ENCODE measurements at places on chromosomes 5 and 9.
A peak's percentile ranks its signal among the peaks of the same experiment; 100 is the strongest.

DNA sequence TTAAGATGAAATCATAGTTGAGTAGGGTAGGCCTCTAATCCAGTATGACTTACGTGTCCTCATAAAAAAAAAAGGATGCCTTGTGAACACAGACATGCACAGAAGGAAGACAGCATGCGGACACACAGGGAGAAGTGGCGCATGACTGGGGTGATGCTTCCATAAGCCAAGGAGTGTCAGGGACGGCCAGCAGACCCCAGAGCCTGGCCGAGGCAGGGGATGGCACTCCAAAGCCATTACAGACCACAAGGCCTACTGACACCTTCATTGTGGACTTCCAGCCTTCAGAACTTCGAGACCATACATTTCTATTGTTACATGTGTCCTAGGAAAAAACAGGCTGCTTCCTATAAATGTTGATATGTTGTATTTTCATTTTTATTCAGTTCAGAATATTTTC lies 19.9 kb downstream of the EHMT1 start:
- no peak for DNase-seq

GRCh38 chr9:110370315-110370714 lies 32.7 kb upstream of the TXNDC8 start:
- no peak for DNase-seq

- no peak for DNase-seq
Observed at GRCh38 chr5:1886846-1887587, 4.3 kb upstream of the IRX4 start.

DNA sequence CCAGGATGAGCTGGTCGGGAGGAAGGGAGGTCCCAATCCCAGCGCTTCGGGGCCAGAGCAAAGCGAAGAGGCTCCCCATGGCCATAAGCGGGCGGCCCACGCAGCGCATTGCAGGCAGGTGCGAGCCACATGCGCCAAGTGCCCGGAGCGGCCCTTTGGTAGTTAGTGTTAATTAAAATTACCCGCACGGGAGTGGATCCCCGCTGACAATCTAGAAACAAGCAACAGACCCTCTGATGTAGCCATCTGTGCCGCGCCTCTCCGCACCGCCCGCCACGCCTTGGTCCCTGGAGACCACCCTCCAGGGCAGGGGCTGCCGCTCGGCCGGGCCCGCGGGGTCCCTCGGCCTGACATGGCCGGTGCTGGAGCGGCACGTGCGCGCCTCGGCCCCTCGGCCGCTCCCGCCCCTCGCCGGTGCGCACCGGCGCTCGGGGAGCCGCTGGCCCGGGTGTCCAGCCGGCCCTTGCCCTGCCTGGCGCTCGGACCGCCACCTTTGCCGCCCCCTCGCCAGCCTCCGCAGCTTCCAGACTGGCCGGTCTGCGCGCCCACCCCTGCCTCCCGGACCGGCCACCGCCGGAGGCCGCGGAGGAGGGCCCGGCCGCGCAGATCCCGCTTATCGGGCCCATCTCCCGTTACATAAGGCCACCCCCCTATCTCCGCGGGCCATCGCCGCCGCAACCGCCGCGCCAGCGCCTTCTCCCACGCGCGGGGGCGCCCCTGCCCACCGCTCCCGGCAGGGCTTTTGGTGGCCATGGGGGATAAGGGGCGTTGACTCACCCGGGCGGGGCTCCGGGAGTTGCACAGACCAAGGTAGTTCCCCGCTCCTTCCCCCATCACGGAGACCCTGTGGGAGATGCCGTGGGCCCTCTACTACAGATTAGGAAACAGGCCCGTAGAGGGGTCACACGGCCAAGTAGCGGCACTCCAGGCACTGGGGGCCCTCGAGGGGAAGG lies 1.9 kb upstream of the IL13 start:
- DNase-seq, result no peak

- DNase-seq, result no peak
Observed at GRCh38 chr5:165035520-165035919, 1530.1 kb downstream of the MAT2B start.

- DNase-seq, result no peak
Observed at GRCh38 chr5:173715607-173716006, 99.2 kb upstream of the BOD1 start.

DNA sequence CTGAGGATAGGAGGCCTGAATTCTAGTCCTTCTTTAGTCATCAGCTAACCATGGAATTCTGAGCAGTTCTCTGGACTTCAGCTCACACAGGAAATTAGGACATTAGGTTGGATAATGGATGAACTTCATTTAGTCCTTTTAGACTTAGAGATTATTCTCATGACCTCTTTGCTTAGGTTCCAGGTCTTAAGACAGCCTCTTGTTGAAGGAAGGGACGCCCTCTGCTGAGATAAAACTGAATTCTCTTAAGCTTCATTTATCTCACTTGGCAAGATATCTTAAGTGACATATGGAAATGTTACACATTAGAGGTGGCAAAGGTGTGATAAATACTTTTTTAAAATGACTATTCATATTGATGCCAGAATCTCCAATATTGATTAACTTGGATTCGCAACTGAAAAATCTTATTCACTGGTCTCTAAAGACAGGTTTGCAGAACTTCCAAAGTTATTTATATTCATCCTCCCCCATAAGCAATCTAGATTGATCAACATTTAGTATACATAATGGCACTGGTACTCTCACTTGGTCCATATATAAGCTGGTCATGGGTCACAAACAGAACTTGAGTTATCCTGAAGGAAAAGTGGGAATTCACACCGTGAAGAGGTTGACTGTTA lies 16.9 kb upstream of the ZNF366 start:
- no peak for DNase-seq

- DNase-seq, result no peak
Observed at GRCh38 chr5:143488381-143488780, 84.9 kb upstream of the NR3C1 start.

GRCh38 chr9:135531096-135531495 lies 9.9 kb downstream of the LCN1 start:
- DNase-seq, result no peak

DNA sequence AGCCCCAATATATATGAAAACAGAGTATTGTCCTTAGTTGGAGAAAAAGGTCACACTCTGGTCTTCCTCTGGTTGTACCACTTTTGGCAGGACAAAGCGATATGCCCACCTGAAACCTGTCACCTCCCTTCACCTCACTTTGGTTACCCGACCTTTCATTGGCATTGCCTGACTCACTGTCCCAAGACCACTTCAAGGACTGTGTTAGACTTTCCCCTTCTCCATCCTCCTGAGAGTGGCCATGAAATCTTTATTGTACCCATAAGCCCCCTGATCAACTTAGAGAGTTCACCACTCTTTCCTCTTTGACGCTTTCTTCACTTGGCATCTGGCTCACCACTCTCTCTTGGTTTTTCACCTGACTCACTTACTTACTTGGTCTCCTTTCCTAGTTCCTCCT lies 32.4 kb upstream of the AP3B1 start:
- DNase-seq, result no peak

DNA sequence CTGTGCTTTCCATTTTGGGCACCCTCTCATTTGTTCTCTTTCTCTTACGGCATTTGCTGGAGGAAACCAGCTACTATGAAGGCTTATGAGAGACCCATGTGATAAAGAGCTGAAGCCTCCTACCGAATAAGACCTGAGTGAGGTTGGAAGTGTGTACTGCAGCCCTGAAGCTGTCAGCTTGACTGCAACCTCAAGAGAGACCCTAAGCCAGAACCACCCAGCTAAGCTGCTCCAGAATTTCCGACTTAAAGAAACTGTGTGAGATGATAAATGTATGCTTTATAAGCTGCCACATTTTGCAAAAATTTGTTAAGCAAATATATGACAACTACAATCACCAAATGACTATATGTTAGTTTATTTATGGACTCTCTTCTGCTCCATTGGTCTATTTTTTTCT lies 151.7 kb upstream of the PTPRD start:
- no peak for DNase-seq

GRCh38 chr5:80152778-80153177 lies 103.1 kb downstream of the SERINC5 start:
- no peak for DNase-seq

GRCh38 chr5:3622961-3623360 lies 27.3 kb downstream of the IRX1 start:
- no peak for DNase-seq

GRCh38 chr5:107538331-107538730 lies 132.4 kb downstream of the EFNA5 start:
- no peak for DNase-seq

DNA sequence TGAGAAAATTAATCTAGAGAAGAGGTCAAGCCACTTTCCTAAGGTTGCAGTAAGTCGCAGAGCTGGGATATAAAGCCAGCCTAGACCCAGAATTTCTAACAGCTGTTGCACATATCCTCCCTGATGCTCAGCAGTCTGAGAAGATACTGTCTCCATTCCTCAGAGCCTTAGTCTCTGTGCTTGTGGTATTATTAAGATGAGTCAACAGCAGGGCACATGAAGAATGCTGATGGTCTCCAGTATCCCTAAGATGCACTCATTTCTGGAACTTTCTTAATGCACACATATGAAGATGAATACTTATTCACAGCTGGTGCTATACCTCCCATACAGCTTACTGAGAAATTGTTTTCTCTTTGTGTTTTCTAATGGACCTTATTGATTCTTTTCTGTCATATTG lies 32.5 kb downstream of the SGCD start:
- DNase-seq, result no peak

GRCh38 chr5:66821688-66822429 lies 225.7 kb downstream of the MAST4 start:
- no peak for DNase-seq

GRCh38 chr9:133733796-133734533 lies 4.2 kb downstream of the SARDH start:
- DNase-seq, result no peak

- no peak for DNase-seq
Observed at GRCh38 chr5:141042555-141042954, 8.6 kb upstream of the PCDHB1 start.

GRCh38 chr9:27090711-27091110 lies 18.3 kb upstream of the TEK start:
- DNase-seq, result no peak

GRCh38 chr9:68648971-68649370 lies 56.1 kb upstream of the PIP5K1B start:
- DNase-seq, result no peak

DNA sequence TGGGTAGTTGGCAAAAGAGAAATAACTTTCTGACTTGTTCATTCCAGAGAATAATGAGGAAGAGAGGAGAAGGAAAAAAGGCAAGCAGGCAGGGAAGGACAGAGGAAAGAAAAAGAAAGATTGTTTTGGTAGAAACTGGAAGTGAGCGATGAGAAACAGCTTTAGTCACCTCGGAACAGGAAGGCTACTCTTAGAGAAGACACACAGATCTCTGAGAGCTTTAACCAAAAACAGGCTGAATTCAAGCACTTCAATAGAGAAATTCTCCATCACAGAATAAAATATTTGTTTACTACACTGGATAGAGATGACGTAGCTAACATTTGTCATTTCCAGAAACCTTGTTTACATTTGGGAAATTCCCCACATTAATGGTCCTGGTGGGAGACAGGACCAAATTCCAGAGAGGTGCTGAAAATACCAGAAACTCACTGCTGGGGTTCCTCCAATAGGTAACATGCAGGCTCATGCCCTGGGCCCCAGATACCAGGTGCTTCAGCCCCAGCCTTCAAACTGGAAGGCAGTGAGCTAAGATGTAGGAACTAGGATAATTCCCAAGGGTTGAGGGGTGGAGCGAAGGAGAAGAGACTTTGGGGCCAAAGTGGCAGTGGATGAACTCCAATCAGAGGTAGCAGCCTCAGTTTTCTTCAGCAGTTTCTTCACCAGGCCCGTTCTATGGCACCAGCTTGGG lies 227.7 kb upstream of the GRAMD2B start:
- no peak for DNase-seq

DNA sequence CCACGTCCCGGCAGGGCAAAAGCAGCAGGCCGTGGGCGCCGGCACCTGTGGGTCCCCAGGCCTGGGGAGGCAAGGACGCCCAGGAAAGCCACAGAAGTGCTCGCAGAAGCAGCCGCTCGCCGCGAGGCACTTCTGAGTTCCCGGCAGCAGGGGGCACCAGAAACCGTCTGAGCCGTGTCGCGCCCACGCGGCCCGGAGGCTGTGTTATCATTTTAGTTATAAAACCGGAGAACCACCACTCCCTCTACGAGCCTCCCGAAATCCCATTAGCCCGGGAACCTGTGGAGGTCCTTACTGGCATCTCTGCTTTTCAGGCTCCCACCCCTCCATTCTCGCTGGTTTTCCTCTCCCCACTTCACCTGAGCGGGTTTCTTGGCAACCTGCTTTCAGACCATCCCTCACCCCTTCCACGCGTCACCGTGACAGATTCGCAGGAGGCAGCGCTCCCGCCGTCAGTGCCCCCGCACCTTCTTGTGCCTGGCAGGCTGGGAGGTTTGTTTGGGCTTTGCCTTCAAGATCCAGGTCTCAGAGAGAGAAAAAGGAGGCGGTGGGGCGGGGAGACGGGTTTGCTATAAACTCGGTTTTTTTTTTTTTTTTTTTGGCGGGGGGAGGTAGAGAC lies 2.3 kb downstream of the GDNF start:
- peak; percentile 54 for DNase-seq

GRCh38 chr5:10471677-10472076 lies 30.0 kb downstream of the ROPN1L start:
- no peak for DNase-seq

DNA sequence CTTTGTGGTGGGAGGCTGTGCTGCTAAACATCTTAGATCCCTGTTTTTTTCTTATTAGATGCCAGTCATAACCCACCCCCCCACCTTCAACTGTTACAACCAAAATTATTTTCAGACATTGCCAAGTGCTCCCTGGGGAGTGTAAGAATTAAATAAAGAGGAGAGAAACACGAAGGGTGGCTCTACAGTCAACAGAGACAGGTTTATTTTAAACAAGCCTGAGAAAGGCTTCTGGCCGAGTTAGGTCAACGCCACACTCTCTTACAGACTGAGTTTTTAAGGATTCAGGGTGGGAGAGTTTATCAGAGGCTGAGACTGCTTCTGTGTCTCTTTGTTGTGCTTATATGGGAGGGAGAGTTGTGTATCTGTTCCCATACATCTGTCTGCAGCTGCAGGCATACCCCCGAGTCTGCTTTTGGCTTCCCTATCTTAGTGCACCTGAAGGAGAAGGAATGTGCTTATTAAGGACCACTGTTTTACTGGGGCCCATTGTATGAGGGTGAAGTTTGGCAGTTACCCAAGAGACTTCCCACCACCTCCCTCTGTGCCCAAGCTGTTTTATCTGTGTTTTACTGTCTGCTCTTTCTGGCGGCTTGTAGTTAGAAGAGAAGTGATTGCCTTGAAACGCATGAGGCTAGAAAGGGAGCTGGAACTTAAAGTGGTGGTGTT lies 11.4 kb upstream of the GDA start:
- DNase-seq, result no peak

DNA sequence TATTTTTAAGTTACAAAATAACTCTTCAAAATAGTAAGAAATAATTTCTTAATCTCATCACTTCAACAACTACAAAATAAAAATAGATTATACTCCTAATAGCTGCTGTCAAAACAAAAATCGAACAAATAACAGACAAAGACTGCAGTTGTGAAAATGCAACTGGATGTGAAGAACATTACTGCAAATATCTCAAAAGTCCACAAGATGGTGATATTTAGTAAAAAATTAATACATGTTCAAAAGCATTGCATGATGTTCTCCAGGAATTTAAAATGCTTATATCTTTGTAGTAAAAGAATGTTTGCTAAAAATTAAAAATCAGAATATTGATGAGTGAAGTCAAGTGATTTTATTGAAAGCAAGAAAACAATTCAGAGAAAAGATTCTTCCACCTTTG lies 66.2 kb downstream of the MPDZ start:
- no peak for DNase-seq

Measured in HuH-7 (cell line).